GM12878 (cell line): ENCODE measurements at places on chromosomes 16 and 17. TPM values are rescaled to one million over a fixed set of nuclear protein-coding genes. Genes with fewer than 3 reads are reported as not detected.

TRIM47 gene
- 9.0 and 9.7 TPM in 2 replicates for polyA plus RNA-seq

TOP2A gene
- 239 and 247 TPM in 2 replicates for polyA plus RNA-seq

ANKRD11 gene
- polyA plus RNA-seq = 14.5 and 18.2 TPM in 2 replicates

STRADA gene
- 49.8 and 54.1 TPM in 2 replicates for polyA plus RNA-seq

MRPS23 gene
- 116 and 117 TPM in 2 replicates for polyA plus RNA-seq

HAP1 gene
- not detected in 2 replicates for polyA plus RNA-seq

OR3A3 gene
- not detected in 2 replicates for polyA plus RNA-seq

PRSS21 gene
- 66.9 and 67.0 TPM in 2 replicates for polyA plus RNA-seq

LCMT1 gene
- 50.9 and 51.2 TPM in 2 replicates for polyA plus RNA-seq

CSF3 gene
- polyA plus RNA-seq = 0.12 TPM in 1 of 2 replicates, not detected in the other

NSRP1 gene
- polyA plus RNA-seq = 40.5 and 46.6 TPM in 2 replicates

KRTAP4-3 gene
- not detected in 2 replicates for polyA plus RNA-seq

OR1F1 gene
- not detected in 2 replicates for polyA plus RNA-seq

CACNA1H gene
- polyA plus RNA-seq = 0.03 TPM in 1 of 2 replicates, not detected in the other

EFCAB5 gene
- 1.7 and 2.0 TPM in 2 replicates for polyA plus RNA-seq

HSPB9 gene
- polyA plus RNA-seq = 0.40 TPM in 1 of 2 replicates, not detected in the other

LRRC75A gene
- polyA plus RNA-seq = 0.86 and 1.0 TPM in 2 replicates

PIMREG gene
- polyA plus RNA-seq = 31.1 and 31.4 TPM in 2 replicates
